ENCODE measurements at places on chromosomes 3 and 15.
A peak's percentile ranks its signal among the peaks of the same experiment; 100 is the strongest.

DNA sequence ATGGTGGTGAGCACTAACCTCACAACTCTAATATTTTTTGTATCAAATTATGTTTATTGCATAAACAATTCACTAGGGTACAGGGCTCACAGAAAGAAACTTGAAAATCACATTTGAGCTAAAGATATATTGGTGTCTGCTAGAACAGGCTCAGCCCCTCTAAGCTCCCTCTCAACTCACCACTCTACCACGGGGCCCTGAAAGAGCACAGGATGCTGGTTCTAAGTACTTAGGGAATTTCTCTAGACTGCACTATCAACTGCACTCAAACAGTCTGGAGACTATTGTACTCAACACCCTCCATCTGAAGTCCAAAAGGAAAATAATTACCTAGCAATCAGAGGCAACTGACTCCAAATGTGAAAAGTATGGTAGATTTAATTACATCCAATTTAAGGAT lies 98.7 kb upstream of the STRIT1 start:
- DNase-seq, result no peak

- DNase-seq, result no peak
Measured at GRCh38 chr3:179948740-179949139, 88.0 kb downstream of the PEX5L start.

DNA sequence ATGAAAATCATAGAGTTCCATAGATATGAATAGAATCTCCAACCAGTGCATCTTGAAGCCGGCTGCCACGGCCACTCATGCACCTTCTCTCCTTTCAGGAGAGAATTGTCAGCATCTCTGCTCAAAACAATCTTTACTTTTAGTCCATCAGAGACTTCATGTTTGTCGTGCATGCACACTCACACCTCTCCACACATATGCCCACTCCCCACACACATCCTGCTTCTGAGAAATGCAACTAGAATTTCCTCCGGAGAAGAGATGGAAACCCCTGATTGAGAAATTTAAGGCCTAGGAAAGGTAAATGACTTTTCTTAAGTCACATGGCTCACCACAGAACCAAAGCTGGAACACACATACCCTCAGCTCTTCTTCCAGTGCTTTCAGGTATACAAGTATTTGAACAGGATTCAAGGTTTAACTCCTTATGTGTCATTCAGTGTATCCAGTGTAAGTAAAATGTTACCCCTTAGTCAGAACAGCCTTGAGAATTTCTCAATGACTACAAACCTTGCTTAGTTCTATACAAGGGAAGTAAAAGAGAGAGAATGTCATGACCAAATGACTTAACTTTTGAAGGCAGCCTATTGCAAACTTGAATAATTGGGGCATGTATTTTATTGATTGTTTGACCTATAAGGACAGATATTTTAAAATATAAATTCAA lies 69.1 kb upstream of the TSEN2 start:
- no peak for DNase-seq

GRCh38 chr3:23288286-23288685 lies 85.2 kb downstream of the UBE2E2 start:
- DNase-seq, result no peak

- DNase-seq, result no peak
Measured at GRCh38 chr15:87498560-87498959, 758.0 kb downstream of the NTRK3 start.

- no peak for DNase-seq
Measured at GRCh38 chr3:172082269-172082668, 42.9 kb downstream of the FNDC3B start.

DNA sequence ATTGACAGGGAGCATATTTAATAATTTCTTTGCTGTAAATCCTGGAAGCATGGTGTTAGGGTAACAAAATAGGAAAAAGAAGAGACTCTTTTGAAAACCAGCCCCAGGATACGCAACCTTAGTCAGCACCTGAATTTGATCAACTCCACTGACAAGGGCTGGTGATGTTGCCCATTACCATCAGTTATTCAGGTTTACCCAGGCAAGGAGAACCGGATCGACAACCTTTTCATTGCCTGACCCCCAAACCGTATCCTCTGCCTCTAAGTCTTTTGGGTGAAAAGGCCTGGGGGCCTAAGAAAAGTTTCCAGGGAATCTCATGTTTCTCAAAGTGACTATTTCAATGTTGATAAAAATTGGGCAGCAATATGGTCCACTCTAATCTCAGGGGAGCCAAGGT lies 313.3 kb downstream of the KBTBD8 start:
- no peak for DNase-seq

- no peak for DNase-seq
Measured at GRCh38 chr3:183823963-183824362, 1.4 kb downstream of the MAP6D1 start.

- DNase-seq, result no peak
Measured at GRCh38 chr3:160163229-160163878, 61.9 kb upstream of the C3orf80 start.

DNA sequence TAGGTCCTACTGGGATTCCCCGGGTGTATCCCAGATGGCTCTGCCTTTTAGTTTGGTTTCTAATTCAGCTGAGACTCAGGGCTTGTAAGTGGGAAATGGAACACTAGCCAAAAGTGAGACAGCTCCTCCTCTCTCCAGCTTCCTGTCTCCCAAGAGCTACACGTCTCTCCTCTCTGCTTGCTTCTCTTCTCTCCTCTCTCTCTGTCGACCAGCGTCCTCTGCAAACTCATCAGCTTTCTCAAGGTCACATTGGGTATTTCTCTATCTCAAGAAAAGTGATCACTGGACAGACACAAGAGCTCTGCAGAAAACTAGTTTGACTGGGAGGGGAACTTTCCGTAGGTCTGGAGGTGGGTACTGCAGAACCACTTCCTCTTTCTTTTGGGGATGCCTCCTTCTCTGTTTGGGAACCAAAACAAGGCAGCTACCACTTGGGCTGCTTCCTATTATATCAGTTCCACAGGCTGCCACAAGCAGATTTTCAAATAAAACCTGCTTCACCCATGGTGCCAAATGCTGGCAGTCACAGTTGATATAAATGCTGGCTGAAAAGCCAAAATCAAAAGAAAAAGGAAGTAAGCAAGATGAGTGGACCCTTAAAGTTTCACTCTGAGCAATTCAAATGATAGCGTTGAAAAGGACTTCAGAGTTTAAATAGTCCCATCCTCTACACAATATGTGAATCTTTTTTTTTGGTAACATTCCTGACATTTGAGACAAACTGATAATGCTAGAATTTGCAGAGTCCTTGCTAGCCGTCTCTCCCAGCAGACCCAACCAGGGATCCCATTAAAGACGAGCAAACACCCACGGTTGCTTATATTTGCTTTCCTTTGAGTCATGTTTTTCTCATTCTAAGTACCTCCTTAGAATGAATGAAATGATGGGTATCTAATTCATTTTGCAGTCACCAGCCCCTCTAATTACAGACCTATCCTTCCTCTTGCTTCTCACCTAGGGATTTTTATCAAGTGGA lies 7.2 kb upstream of the DYNC1LI1 start:
- DNase-seq, result no peak

GRCh38 chr3:106530367-106530766 lies 661.6 kb upstream of the CBLB start:
- no peak for DNase-seq

DNA sequence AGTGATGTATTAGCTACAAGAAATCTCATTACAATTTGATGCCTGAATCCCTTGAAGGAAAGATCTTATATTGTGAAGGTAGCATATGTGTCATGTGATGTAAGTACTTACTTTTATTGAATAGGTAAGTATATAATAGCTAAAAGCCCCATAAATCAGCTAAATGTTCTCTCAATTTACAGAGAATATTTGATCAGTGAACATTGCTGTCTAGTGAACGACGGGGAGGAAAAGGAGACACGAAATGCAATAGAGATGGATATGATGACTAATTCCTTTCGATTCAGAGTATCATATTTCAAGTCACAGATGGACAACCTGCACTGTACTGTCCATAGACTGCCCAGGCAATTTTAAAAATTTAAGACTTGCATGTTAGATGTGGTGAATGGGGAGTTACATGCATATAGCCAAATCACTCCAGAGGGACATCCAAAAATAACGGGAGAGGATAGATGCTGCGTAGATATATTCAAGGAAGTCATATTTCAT lies 462.1 kb upstream of the CDIN1 start:
- DNase-seq, result no peak

- no peak for DNase-seq
Measured at GRCh38 chr15:83739629-83740028, 85.7 kb downstream of the ADAMTSL3 start.

GRCh38 chr3:111924283-111924682 lies 54.5 kb upstream of the ABHD10 start:
- peak; percentile 71 for DNase-seq

- no peak for DNase-seq
Measured at GRCh38 chr3:122873741-122874515, 79.1 kb downstream of the SLC49A4 start.

- no peak for DNase-seq
Measured at GRCh38 chr3:87997298-87997697, 61.5 kb downstream of the CGGBP1 start.

GRCh38 chr3:119184111-119184510 lies 10.7 kb downstream of the UPK1B start:
- DNase-seq, result no peak

GRCh38 chr3:4351164-4351855 lies 48.1 kb downstream of the SETMAR start:
- no peak for DNase-seq

DNA sequence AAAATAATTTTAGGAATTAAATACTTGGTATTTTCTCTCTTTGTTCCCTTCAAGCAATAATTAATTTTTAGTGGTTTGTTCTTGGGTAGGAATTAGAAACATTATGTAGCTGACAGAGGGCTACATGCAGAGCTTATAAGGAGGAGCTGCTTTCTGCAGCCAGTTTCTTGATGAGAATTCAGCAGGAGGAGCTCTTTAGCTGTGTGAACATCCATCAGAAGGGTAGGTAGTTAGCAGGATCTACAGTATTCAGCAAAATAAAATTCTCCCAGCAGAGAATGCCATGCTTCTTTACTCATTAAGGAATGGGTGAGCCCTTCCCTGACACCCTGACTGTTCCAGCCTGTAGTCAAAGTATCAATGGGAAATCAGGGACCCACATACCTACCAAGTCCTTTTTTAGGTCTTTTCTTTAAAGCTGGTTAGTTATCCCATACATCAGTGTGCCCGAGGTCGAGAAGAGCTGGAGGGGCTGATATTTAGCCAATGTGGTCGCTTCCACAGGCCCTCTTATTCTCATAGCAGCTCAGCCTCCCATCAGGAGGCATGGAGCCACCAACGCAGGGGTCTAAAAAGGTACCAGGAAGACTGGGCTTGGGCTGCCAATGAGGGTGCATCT lies 54.0 kb downstream of the KCNAB1 start:
- DNase-seq, result no peak

- DNase-seq, result peak; percentile 93
Measured at GRCh38 chr3:13091898-13092611, 18.8 kb upstream of the IQSEC1 start.

DNA sequence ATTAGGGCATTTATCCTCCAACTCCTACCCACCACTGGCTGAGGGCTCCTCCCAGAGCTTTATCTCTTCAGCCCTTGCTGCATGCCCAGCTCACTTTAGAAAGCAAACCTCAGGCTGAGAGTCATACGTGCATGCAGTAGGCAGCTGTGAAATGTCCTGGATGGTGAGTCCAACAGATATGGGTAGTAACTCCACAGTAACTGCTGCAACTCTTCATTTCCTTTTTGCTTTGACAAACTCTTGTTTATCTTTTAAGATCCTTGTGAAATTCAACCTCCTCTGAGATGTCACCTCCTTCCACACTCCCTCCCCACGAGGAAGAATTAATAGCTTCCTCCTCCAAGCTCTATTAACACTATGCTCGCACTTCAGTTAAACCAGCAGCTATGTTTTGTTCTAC lies 35.9 kb upstream of the CTNNB1 start:
- DNase-seq, result no peak

- DNase-seq, result no peak
Measured at GRCh38 chr3:72536206-72536877, 311.9 kb downstream of the SHQ1 start.

DNA sequence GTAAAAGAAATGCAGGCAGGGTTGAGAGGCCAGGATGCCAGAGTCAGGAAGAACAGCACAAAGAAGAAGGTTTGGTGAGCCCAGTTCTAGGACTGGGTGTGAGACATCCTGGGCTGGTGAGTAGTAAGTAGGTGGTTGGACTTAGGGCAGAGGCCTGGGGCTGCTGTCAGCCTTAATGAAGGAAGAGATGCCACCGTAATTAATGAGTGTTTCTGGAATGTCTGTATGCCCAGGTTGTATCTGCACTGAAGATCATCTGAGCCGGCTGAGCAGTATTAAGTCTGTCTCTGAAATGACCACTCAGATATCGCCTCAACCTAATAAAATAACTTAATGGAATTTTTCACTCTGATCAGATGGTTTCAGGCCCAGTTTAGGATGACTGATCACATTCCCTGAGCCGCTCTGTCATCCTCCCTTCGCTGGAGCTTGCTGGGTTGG lies 532.9 kb upstream of the IL12A start:
- DNase-seq, result no peak

DNA sequence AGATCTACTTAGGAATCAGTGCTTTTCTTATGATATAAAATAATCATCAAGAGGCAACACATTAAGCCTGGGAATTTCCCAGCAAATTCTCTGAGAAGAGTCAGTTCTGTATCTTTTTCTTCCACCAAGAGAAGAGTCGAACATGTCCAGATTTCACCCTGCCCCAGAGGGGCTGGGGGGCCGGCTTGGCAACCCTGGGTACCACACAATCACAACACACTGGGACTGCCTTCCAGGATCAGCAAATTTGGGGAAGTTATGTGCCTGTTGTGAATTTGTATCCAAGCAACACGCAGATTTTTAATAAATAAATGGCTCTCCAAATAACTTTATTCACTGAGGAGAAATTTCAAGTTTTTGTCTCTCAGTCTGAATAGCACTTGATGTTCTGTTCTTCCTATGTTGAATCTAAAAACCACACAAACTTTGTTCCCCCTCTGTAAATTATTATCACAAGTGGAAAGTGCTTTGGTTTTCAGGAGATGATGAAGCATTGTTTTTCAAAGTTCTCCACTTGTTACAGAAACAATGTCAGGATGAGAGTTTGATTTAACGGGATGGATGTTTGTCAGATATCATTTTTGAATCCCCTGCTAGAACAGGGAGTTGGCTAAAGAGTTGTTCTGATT lies 357.2 kb downstream of the ZNF385D start:
- DNase-seq, result peak; percentile 40

- DNase-seq, result peak; percentile 66
Measured at GRCh38 chr3:184812662-184813042, 686 bp downstream of the VPS8 start.

DNA sequence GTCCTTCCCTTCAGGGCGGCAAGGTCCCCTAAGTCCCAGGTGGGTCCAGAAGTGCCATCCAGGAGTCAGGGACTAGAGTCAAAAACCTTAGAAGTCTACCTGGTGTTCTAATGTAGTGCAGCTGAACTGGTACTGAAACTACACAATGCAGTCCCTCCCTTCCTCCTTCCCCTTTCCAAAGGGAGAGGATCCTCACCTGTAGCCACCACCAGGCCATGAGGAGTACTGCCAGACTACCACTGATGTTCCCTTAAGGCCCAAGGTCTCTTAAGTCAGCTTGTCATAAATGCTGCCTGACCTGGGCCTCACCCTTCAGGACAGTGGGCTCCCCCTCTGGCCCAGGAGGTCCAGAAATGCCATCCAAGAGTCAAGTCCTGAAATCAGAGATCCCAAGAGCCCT lies 98.9 kb downstream of the ULK4 start:
- DNase-seq, result no peak

GRCh38 chr15:68409736-68410370 lies 22.1 kb downstream of the ITGA11 start:
- DNase-seq, result no peak

GRCh38 chr3:34013818-34014570 lies 215.6 kb downstream of the PDCD6IP start:
- DNase-seq, result no peak
